ENCODE measurements at places on chromosomes 2 and 18.

DNA sequence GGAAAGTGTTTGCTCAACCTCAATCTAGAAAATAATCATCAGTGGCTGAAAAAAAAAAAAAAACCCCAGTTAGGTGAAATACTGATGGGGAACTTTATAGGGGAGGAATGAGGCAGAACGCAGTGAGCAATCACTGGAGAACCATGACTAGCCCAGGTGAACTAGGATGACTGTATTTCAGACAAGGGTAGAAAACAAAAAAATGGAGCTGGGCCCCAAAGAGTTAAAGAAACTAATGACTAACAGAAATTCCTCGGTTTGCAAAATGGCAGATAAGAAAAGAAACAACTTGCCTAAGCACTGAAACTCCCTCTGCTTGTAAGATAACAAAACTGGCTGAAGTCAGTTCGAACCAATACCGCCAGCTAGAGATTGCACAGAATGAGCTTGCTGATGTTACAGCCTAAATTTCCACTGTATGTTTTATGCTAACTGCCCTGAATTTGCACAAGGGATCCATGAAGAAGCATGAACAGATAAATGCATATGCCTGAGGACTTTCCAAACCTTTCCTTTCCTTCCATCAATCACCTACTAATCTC, 245.9 kb downstream of the METTL4 start:
- no peaks in the 10 kb centered on the region for H3K27me3 ChIP-seq
- H3K27ac ChIP-seq: no peak overlapping the region
- H3K4me3 ChIP-seq: no peak overlapping the region
- H3K4me1 ChIP-seq: peaks cover 4% of the 10 kb centered on the region
- no peaks in the 10 kb centered on the region for H3K36me3 ChIP-seq

- H3K4me1 ChIP-seq: no peaks in the 10 kb centered on the region
- peaks cover 5% of the 10 kb centered on the region for H3K27me3 ChIP-seq
- H3K36me3 ChIP-seq: no peaks in the 10 kb centered on the region
These were observed 56.2 kb upstream of the CCDC85A start for GRCh38 chr2:56127463-56128152.

- H3K4me3 ChIP-seq: peak overlapping the region; percentile 18
- no peaks in the 10 kb centered on the region for H3K36me3 ChIP-seq
- H3K4me1 ChIP-seq: peaks cover 10% of the 10 kb centered on the region
- no peak for DNase-seq
- peak overlapping the region; percentile 56 for H3K27ac ChIP-seq
- no peaks in the 10 kb centered on the region for H3K27me3 ChIP-seq
These were observed 1.7 kb downstream of the MEIS1 start for GRCh38 chr2:66436581-66437001.

GRCh38 chr2:105677901-105678300, 66.8 kb upstream of the NCK2 start:
- no peaks in the 10 kb centered on the region for H3K4me1 ChIP-seq
- H3K27ac ChIP-seq: no peak overlapping the region
- no peak for DNase-seq

DNA sequence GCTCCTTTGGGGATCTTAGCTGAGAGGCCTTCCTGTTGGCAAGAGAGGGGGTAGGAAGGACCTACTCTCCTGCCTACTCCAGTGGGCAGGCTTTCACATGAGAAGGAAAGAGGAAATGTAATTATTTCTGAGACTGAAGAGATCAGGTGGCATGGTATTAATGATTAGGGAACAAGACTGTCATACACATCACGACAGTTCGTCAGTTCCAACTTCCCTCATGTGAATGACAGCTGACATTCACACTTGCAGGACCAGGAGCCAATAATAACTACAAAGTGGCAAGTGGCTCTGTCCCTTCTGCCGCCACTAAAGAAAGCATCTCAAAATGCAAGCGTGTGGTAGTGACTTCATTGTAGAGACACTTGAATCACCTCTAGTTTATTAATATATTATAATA, 90.0 kb downstream of the ZCCHC2 start:
- no peak overlapping the region for H3K27ac ChIP-seq
- peaks cover 48% of the 10 kb centered on the region for H3K27me3 ChIP-seq
- no peak for DNase-seq
- H3K4me1 ChIP-seq: no peaks in the 10 kb centered on the region

DNA sequence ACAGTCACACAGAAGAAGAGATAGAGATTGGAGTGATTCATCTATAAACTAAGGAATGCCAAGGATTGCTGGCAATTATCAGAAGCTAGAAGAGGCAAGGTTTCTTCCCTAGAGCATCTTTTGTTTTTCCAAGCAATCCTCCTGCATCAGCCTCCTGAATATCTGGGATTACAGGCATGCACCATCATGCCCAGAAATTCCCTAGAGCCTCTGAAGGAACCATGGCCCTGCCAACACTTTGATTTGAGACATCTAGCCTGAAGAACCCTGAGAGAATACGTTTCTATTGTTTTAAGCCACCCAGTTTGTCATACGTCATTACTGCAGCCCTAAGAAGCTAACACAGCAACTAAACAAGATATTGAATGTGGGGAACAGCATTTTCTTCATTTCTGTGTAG, 525.0 kb downstream of the ERBB4 start:
- no peaks in the 10 kb centered on the region for H3K27me3 ChIP-seq
- no peaks in the 10 kb centered on the region for H3K36me3 ChIP-seq
- no peak for DNase-seq

GRCh38 chr2:16763056-16763455, 97.4 kb upstream of the CYRIA start:
- no peak overlapping the region for H3K4me3 ChIP-seq
- no peak overlapping the region for H3K27ac ChIP-seq
- no peaks in the 10 kb centered on the region for H3K36me3 ChIP-seq
- no peaks in the 10 kb centered on the region for H3K4me1 ChIP-seq
- DNase-seq: no peak

- H3K36me3 ChIP-seq: no peaks in the 10 kb centered on the region
- H3K27me3 ChIP-seq: no peaks in the 10 kb centered on the region
- no peak overlapping the region for H3K4me3 ChIP-seq
- DNase-seq: no peak
- H3K4me1 ChIP-seq: no peaks in the 10 kb centered on the region
These were observed 3.1 kb downstream of the ARHGAP15 start for GRCh38 chr2:143132355-143132754.

- H3K4me3 ChIP-seq: no peak overlapping the region
- H3K27ac ChIP-seq: no peak overlapping the region
- H3K27me3 ChIP-seq: peaks cover 3% of the 10 kb centered on the region
- peaks cover 16% of the 10 kb centered on the region for H3K4me1 ChIP-seq
- no peaks in the 10 kb centered on the region for H3K36me3 ChIP-seq
- DNase-seq: no peak
These were observed 103.4 kb upstream of the ODC1 start for GRCh38 chr2:10551496-10551895.

DNA sequence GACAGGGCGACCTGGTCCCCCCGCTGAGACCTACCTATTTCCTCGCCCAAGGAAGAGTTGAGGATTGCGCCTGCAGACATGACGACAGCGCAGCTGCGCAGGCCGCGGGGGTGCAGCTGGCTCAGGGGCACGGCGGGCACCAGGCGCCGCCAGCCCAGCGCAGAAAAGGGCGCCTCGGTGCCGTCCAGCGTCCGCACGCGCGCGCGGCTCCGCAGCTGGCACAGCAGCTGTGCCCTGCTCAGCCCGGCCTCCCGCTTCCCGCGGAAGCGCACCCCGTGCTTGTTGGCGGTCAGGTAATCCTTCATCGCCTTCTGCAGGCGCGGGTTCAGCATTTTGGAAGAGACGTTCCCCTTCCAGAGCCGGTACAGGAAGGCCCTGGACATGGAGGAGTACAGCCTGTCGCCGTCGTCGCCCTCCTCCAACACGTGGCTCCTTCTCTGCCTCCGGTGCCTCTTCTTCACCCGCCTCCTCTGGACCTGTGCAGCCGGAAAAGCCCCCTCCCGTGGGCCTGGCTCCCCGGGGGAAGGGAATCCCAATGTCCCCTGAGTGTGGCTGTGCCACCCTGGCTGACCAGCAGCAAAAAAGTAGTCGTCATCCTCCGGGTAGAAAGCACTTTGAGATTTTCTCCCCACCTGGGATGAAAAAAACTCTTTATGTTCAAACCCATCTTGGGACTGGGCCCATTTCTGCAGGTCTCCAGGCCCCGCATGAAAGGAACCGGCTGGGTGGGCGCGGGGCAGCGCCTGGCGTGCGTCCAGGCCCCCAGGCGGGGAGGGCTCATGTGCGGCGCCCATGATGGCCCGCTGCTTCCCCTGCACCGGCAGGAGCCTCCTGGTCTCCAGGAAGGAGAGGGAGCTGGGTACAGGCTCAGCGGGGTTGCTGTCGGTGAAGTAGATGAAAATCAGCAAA, 42.7 kb downstream of the ST6GAL2 start:
- DNase-seq: no peak
- no peak overlapping the region for H3K27ac ChIP-seq
- no peaks in the 10 kb centered on the region for H3K27me3 ChIP-seq
- H3K4me3 ChIP-seq: no peak overlapping the region

- H3K27me3 ChIP-seq: peaks cover 4% of the 10 kb centered on the region
- H3K4me1 ChIP-seq: no peaks in the 10 kb centered on the region
- no peak overlapping the region for H3K4me3 ChIP-seq
- H3K36me3 ChIP-seq: no peaks in the 10 kb centered on the region
These were observed 60.7 kb downstream of the EN1 start for GRCh38 chr2:118786746-118787145.

DNA sequence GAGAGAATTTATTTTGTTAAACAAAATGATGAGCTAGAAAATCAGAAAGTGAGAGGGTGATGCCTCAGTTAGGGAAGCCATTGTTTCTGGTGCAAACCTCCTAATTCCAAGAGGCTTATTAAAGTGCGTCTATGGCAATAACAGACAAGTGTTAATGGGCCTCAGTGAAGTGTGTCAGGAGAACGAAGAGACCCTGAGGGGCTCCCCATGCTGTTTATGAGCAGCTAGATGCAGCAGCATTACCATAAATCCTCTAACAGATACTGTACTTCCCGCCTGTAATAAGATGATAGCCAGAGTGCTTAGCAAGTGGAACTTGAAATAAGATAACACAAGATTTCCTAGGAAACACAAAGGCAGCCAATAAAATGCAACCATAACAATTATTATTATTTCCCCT, 157.4 kb downstream of the MYT1L start:
- no peaks in the 10 kb centered on the region for H3K36me3 ChIP-seq
- DNase-seq: no peak
- H3K4me1 ChIP-seq: no peaks in the 10 kb centered on the region
- no peaks in the 10 kb centered on the region for H3K27me3 ChIP-seq
- H3K4me3 ChIP-seq: no peak overlapping the region
- no peak overlapping the region for H3K27ac ChIP-seq

GRCh38 chr2:33535421-33535820, 59.0 kb downstream of the RASGRP3 start:
- H3K4me1 ChIP-seq: no peaks in the 10 kb centered on the region
- H3K27me3 ChIP-seq: no peaks in the 10 kb centered on the region
- no peaks in the 10 kb centered on the region for H3K36me3 ChIP-seq
- no peak overlapping the region for H3K27ac ChIP-seq

GRCh38 chr18:56461151-56461550, 177.2 kb downstream of the TXNL1 start:
- no peaks in the 10 kb centered on the region for H3K4me1 ChIP-seq
- no peak overlapping the region for H3K27ac ChIP-seq
- H3K36me3 ChIP-seq: no peaks in the 10 kb centered on the region
- no peak for DNase-seq

- H3K27ac ChIP-seq: peak overlapping the region; percentile 66
- no peak for DNase-seq
- H3K27me3 ChIP-seq: no peaks in the 10 kb centered on the region
- H3K4me3 ChIP-seq: peak overlapping the region; percentile 80
These were observed 857 bp downstream of the DYM start for GRCh38 chr18:49459404-49460171.

DNA sequence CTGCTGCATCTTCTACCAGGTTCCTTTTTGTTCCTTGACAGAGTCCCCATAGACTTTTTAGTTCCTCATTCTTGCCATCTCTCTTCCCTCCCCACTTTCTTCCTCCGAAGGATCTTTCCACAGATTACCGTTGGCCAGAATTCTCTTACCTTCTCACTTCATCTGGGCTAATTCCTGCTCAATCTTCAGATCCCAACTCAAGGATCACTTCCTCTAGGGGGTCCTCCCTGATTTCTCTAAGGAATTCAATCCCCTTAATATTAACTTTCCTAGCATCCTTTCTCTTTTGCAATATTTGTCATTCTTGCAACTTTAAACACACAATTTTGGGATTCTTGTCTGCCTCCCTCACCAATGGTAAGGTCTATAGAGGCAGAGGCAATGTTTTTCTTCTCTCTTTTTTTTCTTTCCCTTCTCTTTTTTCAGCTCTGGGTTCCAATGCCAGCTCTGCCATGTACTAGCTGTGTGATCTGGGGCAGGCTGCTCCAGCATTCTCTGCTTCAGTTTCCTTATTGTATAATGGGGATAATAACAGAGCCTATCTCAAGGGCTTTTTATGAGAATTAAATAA, 5.4 kb upstream of the KCNE4 start:
- no peaks in the 10 kb centered on the region for H3K36me3 ChIP-seq
- no peak overlapping the region for H3K27ac ChIP-seq
- H3K4me3 ChIP-seq: no peak overlapping the region
- H3K4me1 ChIP-seq: peaks cover 14% of the 10 kb centered on the region
- H3K27me3 ChIP-seq: peaks cover 1% of the 10 kb centered on the region
- DNase-seq: no peak

DNA sequence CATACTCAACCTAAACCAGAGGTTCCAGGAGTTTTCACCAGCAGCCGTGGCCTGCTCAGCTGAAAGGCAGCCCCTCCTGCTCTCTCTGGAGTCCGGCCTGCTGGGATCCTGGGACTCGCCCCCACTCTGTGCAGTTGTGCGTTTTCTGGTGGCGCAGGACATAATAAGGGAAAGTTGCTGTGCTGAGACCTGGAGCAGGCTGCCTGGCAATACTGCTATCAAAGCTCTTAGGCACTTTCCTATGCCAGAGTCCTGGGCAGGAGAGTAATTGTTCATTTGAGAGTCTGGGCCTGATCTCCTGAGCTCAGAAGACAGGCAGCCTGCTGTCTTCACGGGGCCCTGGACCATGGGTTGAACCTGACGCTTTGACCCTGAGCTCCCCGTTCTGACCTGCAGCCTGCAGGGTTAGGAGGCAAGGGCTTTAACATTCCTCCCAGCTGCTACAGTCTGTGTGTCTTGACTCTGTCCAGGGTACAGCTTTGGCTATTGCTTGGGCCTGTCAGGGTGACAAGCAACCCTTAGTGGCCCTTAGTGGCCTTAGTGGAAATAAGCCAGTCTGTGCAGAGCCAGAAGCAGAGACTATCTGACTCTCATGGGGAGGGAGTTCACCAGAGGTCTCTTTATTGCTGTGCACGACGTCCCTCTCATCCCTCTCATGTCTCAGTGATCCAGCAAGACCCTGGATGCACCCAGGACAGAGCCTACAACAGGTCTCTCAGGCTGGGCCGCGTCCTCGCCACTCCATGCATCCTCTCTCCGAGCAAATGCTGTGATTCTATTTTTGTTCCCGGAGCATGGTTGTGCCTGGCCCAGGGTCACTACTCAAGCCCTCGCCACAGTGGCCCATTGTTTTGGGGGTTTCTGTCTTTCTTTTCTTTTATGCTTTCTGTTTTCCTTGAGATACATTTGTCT, 60.6 kb downstream of the ACKR3 start:
- H3K27ac ChIP-seq: no peak overlapping the region
- DNase-seq: no peak
- H3K27me3 ChIP-seq: peaks cover 12% of the 10 kb centered on the region
- no peaks in the 10 kb centered on the region for H3K4me1 ChIP-seq
- H3K36me3 ChIP-seq: no peaks in the 10 kb centered on the region
